GM20000 (cell line): ENCODE measurements at places on chromosomes 12 and 14.

- no peak for DNase-seq
Observed at GRCh38 chr12:79300199-79300568, 390.6 kb downstream of the PAWR start.

GRCh38 chr12:107127482-107128430 lies 34.4 kb upstream of the CRY1 start:
- DNase-seq = no peak

- DNase-seq = no peak
Observed at GRCh38 chr12:43148691-43149090, 403.3 kb downstream of the ADAMTS20 start.

DNA sequence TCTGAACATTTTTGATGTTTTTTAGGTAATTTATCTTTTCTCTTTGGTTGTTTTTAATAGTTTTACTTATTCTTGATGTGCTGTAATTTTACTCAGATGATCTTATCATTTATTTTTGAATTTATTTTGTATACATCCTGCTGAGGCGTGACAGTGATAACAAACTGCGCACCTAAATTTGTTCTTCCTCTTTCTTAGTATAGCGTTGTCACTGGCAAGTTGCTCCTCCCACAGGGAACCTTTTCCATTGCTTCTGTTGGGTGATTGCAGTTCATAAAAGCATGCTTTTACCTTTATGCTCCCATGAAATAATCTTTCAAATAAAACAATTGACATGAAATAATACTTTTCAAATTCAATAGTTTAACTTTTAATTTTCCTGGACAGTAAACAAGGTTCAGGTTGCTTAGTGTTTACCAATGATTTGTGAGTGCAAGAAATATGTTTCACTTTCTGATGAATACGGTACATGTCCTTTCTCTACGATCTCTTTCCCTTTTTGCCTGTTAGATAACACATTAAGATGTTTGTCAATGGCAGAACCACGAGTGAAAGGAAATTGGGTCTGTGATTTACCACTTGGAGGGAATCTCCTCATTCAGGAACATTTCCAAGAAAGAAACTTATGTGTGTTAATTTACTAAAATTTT lies 223.3 kb downstream of the CCDC91 start:
- no peak for DNase-seq

- DNase-seq = no peak
Observed at GRCh38 chr12:97754306-97754705, 291.7 kb downstream of the RMST start.

DNA sequence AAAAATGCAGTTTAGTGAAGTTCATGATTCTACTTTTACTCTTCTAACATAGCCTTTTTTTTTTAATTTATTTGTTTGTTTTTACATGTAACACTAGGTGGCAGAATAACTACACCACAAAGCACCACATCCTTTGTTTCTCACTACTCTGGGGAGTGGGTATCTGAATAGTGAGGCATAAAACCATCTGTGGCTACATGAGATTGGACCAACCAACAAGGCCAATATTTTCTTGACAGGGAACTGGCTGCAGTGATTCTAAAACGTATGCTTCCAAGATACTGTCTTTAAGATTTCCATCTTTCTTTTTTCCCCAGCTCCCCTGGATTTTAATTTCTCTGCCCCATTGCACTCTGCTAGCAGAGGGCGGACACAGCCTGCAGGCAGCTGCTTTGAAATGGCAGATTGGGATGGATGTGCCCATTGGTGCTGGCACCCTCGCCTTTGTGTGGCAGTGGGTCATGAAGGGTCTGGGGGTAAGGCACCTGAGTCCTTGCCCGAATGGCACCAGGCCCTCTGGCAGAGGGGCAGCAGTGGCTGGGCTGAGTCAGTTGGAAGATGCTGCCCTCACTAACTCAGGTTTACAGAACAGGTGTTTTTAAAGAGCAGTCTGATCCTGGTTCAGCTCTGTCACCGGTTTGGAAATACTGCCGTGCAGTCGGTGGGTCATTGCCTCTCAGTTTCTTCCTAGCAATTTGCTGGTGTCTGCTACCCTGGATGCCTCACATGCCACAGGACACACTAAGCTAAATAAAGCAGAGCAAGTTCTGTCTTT lies 429.1 kb downstream of the RAD51B start:
- peak; percentile 45 for DNase-seq

GRCh38 chr14:94485944-94486841 lies 10.2 kb upstream of the SERPINA9 start:
- DNase-seq = peak; percentile 73

- DNase-seq = no peak
Observed at GRCh38 chr12:115859231-115859630, 418.3 kb downstream of the MED13L start.

- DNase-seq = peak; percentile 74
Observed at GRCh38 chr14:74941676-74942097, 13.7 kb downstream of the PGF start.

DNA sequence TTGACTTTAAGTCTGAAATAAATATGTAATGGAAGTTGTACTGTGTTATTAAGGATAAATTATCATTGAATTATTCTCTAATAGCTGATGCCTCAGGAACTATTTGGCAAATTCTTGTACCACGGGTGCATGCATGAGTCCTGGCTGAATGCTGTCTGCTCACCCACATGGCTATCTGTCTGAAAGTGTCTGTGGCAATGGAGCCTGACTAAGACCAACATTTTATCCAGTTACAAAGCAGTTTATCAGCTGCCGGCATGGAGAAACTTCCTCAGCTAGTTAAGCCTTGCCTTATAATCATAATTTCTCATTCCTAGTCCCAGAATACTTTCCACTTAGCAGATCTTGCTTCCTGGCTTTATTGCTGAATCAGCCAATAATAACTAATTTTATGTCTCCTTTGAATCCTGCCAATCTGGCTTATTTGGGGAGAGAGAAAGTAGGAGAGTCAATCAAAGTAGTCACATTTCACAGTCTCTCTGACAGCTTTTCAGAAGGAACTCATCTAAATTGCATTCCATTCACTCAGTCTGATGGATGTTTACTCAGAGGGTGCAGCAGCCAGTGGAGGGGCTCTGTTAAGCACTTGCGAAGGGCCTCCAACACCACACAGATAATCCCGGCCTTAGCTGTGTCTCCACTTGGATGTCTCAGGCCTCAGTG lies 280.6 kb upstream of the CLEC14A start:
- no peak for DNase-seq

GRCh38 chr14:104773505-104774452 lies 20.8 kb downstream of the SIVA1 start:
- no peak for DNase-seq

DNA sequence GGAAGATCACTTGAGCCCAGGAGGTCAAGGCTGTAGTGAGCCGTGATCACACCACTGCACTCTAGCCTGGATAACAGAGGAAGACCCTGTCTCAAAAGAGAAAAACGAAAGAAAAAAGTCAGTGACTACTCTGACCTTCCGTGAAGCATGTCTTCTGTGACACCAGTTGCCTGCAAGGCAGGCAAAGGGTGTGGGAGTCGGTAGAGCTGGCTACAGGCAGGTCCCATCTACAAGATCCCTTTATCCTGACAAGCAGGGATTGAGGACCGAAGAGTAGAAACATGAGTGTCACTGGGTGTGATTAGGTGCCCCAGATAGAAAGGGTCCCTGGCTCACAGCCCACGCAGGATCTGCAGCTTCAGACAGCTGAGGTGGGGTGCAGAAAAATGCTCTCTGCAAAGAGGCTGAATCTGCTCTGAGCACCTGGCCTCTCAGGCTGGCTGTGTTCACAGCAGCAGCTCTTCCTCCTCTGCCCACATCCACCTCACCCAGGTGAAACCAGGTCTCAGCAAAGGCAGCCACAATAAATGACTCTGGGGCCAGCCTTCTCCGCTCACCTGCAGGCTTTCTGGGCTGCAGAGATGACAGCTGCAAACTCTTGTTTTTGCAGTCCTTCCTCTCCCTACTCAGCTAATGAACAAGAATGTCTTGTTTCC lies 28.6 kb upstream of the HSP90B1 start:
- no peak for DNase-seq

- DNase-seq = no peak
Observed at GRCh38 chr14:53599221-53599945, 357.2 kb downstream of the BMP4 start.

GRCh38 chr14:99686557-99687283 lies 2.6 kb downstream of the CYP46A1 start:
- DNase-seq = no peak

- no peak for DNase-seq
Observed at GRCh38 chr12:42428850-42429249, 102.9 kb downstream of the PPHLN1 start.

GRCh38 chr14:66311990-66312389 lies 174.2 kb upstream of the CCDC196 start:
- no peak for DNase-seq

- DNase-seq = no peak
Observed at GRCh38 chr14:79483477-79484388, 727.6 kb downstream of the DIO2 start.

DNA sequence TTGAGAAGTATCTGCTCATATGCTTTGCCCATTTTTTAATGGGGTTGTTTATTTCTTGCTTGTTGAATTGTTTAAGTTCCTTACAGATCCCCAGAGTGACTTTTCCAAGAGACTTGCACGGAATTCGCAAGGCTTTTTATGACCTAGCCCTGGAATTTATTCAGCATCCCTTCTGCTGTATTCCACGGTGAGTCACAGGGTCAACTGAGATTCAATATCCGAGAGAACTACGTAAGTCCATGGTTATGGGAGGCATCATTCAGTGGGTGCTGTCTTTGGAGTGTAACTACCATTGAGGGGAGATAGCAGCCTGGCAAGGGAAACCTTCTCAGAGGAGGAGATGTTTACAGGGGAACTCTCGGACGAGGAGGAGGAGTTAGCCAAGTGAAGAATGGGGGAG lies 20.9 kb upstream of the GPRC5A start:
- DNase-seq = no peak

GRCh38 chr12:51395283-51396230 lies 4.4 kb upstream of the GALNT6 start:
- DNase-seq = peak; percentile 68
